Stimulated activated CD8-positive, alpha-beta memory T cell treated with anti-CD3 and anti-CD28 coated beads, Interleukin-2, amount 100 ng/mL, for 48 hours (primary cell): ENCODE measurements at places on chromosomes 12 and 14.

DNA sequence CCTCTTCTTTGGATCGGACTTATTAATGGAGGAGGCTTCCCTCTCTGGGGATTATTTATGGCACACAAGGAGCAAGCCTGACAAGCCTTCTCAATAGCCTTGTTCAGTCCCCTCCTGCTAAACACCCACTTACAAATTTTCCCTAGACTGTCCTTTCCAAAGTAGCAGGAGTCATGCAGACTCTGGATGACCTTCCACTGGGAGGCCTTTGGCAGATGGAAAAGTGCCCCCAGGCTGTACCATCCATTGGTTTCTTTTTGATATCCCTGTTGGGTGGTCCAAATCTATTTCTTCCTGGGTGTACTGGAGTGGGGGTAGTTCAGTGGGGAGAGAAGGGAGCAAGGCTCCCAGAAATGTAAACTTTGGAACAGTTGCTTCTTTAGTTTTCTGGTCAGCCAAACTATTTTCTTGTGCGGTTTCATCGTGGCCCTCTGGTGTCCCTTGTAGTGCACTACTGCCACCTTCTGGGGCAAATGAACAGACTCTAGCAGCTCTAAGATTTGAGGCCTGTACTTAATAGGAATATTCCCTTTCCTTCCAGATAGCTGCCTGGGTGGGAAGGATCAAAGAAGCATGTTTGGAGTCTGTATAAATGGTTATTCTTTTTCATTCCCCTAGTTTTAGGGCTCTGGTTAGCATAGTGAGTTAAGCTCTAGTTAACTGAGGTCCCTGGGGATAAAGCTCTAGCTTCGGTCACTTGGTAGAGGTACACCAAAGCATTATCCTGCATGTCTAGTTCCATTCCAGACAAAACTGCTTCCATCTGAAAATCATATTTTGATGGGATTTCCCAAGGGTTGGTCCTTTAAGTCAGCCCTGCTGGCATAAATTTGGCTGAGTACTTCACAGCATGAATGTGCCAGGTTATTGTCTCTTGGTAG is 409.5 kb downstream of the SLC6A15 start:
- no peak for DNase-seq

DNA sequence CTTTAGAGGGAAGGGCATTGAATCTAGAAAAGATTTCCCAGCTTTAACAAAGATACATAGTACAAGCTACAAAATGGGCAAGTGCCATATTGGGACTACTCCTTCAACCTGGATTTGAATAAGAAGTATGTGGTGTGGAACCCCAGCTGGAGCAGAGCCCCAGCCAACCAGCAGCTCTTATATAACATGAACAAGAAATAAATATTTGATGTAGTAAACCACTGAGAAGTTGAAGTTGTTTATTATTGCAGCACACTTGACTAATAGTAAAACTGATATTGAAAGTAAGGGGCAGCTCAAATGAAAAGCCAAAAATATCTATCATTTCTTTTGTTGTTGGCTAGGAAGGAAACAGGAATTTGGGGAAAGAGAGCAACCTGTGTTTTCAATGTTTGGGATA is 701.8 kb downstream of the TMTC2 start:
- no peak for DNase-seq

GRCh38 chr14:75259510-75259855 is 19.1 kb upstream of the FOS start:
- DNase-seq, result no peak

- no peak for DNase-seq
These were observed 24.8 kb downstream of the CLECL1 start for GRCh38 chr12:9707864-9708808.

DNA sequence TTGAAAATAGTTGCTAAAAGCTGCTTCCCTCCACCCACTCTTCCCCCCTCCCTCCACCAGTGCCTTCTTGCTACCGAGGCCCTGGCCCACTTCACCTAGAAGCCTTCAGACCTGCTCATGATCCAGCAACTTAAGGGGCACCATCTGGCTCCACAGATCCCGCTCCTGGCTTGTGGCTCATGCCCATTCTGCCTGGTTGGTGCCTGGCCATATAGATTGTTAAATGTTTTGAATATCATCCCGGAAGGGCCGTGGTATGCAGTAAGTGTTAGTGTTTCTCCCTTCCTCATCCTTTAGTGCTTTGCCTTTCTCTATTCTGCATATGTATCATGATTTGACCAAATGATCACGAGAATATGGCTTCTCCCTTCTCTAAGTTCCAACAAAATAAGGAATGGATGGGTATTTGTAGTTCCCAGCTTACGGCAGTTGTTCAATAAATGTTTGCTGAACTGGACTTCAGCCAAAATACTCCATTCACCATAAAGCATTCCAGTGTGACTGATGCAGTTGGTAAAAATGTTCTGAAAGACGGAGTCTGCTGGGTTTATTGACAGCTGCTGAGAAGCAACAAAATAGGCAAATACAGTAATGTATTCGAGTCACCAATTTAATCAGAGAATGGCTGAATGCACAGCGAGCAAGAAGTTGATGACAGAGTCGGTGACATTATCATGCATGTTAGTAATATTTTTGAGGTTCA is 30.7 kb downstream of the GRIP1 start:
- DNase-seq, result no peak

- DNase-seq, result no peak
These were observed 46.6 kb downstream of the LGMN start for GRCh38 chr14:92701826-92702225.

DNA sequence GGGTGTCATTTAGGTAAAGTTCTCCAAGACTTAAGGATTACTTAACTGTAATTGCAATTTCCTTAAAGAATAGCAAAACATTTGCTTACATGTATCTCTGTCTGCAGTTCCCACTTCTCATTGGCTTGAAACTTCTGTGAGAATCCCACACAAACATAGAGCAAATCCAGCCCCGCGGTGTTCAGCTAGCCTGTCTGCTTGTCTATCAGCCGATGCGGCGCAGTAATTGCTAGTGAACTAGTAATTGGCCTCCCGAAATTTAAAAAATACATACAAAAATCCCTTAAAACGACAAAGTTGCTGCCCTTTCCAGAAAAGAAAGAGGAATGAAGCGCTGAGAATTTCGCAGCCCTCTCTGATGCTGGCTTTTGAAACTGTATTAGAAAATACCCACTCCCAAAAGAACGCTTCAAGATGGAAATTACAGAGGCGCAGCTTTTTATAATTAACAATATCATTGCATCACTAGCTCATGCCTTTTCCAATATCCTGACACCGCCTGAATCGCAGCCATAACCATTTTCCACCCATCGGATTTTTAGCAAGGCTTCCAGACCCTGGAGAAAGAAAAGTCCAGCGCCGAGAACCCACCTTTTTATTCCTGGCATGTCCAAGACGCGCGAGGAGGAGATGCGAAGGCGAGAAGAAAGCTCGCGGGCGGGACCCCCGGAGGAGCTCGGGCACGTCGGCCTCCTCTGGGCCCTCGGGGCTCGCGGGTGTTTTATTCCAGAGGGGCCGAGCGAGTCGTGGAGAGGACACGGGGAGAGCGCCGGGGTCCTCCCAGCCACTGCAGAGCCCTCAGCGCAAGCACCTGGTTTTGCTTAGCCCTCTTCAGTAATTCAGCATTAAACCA is 646 bp downstream of the FBLN5 start:
- no peak for DNase-seq
